Bronchial epithelial cell (primary cell): ENCODE measurements at places on chromosomes 16 and 17. TPM values are rescaled to one million over a fixed set of nuclear protein-coding genes. Genes with fewer than 3 reads are reported as not detected.
A peak's percentile ranks its signal among the peaks of the same experiment; 100 is the strongest.

The NTN1 gene
- under 0.01 and 0.51 TPM in 2 replicates for total RNA-seq

DNA sequence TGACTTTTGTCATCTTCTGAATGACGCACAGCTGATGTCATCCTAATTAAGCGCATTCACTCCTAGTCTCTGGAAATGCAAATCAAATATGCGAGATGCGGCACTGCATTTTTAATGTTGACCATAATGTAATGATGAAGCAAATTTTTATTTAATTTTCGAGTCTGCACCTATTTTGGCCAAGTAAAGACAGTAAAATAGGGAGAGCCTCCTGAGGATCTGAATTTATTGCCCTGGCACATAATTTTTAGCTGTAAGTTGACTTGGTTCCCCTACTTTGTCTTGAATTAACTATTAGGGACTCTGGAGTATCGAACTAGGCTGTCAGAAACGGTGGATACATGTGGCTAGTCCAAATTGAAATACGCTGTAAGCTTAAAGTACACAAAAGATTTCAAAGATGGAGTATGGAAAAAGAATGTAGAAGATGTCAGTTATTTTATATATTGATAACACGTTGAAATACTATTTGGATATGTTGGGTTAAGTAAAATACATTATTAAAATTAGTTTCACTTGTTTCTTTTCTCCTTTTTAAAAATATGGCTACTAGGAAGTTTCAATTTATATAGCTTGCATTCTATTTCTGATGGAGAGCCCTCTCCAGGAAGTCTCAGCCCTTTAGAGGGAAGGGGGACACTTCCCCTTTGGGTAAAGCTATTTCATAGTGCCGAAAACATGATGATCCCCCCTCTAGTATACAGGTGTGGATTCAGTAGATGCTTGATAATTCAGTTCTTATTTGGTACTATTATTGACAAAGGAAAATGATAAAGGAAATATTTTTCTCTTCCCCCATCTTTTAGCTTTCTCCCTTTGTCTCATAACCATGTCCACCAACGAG, 991 bp downstream of the KPNA2 start:
- DNase-seq = peak; percentile 70

- DNase-seq = no peak
Measured at GRCh38 chr17:12985431-12986293, 32.2 kb downstream of the ELAC2 start.

The TUFM gene
- total RNA-seq = 146 and 176 TPM in 2 replicates

GRCh38 chr16:4709481-4709880, 16.1 kb downstream of the NUDT16L1 start:
- DNase-seq = no peak

- DNase-seq = peak; percentile 44
Measured at GRCh38 chr16:55711959-55712876, 56.4 kb downstream of the SLC6A2 start.

The KCNH4 gene
- total RNA-seq = not detected in 2 replicates

The KRTAP2-3 gene
- not detected in 2 replicates for total RNA-seq

The PRAC1 gene
- not detected in 2 replicates for total RNA-seq

The MAP2K6 gene
- 0.13 and 0.26 TPM in 2 replicates for total RNA-seq

DNA sequence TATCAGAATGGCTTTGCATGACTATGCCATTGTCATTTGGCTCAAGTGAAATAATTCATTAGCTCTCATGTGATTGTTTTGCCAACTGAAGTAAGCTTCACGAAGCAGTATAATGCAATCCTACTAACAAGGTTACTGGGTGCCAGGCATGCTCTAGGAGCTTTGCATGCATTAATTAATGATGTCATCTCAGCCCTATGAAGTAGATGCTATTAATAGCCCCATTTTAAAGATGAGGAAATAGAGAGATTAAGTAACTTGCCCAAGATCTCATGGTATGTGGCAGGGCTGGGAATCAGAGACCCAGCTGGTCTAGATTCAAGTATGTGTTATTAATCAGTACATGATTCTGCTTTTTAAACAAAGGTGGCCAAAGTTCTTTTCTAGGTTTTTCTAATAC, 14.1 kb downstream of the KRT39 start:
- peak; percentile 98 for DNase-seq

DNA sequence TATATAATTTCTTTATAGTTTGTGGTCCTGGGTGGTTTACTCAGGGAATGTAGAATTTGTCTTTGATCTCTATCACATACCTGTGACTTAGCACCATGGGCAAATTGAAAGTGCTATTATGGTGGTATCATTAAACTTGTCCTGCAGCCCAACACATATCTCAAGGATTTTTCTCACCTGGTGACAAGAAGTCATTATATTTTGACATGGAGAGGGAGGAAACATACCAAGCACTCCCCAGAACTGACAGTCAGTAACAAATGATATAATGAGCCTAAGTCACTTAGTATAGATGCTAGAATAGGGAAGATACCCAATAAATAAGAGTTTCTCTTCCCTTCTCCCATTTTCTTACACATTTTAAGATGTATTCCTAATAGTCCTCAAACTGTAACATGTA, 805.5 kb upstream of the KIF2B start:
- no peak for DNase-seq

DNA sequence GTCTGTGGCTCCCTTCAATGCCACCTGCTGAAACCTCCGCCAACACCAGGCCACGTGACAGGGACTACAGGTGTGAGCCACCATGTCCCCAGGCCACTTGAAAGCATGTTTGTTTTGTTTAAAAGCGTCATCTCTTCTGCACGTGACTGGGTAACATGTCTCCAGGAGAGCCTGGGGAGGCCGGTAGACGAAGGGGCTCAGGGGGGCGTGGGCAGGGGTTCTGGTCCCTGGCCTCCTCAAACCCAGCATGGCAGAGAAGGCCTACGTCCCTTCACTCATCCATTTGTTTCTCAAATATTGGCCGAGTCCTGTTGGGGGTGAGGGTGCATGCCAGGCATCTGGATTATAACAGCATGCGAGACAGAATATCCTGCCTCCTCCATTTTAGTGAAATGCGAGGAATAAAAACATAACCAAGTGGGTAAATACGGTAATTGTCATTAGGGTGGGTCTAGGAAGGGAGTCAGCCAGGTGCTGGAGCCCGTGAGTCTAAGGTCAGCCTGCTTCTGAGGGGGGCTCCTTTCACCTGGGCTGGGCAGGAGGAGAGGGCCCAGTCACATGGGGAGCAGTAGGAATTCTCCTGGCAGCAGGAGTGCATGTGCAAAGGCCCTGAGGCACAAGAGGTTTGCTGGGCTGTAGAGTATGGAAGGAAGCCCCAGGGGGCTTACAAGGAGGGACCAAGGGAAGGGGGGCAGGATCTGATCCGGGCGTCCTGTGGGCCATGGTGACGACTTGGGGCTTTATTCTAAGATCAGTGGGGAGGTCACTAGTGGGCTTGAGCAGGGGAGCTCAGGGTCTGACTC, 26.8 kb upstream of the CIBAR2 start:
- no peak for DNase-seq

DNA sequence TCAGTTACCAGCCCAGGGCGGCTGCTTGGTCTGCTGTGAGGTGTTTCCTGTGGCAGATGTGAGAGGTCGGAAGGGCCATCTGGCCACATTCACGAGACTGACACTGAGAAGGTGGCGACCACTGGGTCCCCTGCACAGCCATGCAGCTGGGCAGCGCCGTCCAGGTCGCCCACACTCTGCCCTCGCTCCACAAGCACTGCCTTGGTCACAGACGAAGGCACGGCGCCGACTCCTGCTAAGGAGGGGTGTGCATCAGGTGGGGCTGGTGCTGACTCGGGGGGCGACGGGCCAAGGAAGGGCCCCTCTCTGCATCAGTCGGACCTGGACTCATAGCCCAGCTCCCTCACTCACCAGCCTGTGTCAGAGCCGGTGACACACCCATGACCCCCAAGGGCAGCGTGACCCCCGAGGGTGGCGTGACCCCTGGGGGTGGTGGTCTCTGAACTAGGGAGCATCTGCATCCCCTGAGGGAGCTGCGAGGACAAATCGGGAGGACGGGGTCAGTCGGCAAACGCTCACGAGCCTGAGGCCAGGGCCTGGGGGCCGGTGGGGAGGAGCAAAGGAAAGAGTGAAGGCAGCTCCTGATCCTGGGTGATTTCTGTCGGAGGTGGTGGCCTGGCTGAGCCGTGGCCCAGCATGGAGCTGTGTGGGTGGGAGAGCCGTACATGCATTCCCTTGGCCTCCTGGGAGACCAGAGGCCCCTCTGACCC, 30.4 kb downstream of the NME3 start:
- no peak for DNase-seq

DNA sequence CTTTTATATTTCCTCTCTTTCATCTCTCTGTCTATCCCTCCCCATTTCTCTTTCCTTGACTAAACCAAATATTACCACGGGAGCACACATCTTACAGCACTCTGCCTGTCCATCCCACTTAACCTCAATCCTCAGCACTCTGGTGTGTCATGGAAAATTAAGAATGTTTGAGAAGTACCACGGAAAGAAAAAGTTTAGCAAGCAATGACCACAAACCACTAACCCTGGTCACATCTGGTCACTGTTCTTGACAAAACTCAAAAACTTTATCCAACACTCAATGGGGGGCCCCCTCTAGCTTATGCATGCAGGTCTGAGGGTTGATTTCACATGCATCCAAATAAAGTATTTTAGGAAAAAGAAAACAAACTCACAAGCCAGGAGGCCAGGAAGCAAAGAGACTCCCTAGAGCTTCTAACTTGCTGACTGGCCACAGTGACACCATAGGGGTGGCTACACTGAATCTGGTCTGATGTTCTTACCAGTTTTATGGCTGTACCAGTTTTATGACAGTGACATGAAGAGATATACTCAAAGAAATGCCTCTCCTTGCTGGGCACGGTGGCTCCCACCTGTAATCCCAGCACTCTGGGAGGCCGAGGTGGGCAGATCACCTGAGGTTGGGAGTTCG, 229.2 kb downstream of the STX8 start:
- DNase-seq = no peak

DNA sequence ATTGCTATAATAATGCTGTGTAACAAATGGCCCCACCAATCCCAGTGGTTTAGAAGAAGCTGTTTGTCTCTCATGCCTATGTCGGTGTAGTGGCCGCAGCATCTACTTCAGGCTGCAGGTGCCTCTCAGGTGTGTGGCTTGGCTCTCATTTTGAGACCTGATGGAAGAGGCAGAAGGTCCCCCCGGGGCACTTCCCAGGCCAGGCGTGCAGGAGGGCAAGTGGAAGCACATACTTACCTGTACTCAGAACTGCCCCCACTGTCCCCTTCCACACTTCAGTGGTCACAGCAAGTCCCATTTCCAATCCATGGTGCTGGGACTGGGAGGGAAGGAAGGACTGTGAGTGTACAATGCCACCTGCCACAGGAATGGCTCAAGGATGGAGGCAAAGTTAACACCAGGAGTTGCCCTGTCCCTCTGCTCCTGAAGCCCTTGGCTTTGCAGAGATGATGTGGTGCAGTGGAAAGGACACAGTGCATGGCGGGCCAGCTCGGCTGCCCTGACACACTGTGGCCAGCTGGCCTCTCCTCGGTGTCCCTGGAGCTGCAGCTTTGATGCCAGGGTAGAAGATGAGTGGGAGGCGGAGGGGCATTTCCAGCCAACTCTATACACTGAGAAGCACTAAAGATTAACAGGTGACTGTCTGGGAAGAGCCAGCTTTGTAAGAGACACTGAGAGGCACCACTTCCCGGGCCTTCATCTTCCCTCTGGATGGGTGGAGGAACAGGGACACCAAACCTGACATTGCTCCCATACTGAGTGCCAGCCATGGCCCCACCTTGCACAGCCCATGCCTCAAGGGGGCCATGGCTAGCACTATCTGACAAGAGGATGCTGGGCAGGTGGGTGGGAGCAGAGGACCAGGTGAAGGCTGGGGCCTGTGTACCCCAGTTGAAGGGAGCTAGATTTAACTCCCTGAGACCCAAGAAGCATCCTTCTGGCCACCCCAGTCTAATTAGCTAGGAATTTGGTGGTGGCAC, 105.9 kb downstream of the METRNL start:
- no peak for DNase-seq

GRCh38 chr16:84471316-84471715, 33.1 kb downstream of the MEAK7 start:
- DNase-seq = no peak

- DNase-seq = no peak
Measured at GRCh38 chr17:83186226-83186625, 106.8 kb downstream of the METRNL start.

- no peak for DNase-seq
Measured at GRCh38 chr17:79820959-79821330, 18.3 kb downstream of the CBX4 start.

DNA sequence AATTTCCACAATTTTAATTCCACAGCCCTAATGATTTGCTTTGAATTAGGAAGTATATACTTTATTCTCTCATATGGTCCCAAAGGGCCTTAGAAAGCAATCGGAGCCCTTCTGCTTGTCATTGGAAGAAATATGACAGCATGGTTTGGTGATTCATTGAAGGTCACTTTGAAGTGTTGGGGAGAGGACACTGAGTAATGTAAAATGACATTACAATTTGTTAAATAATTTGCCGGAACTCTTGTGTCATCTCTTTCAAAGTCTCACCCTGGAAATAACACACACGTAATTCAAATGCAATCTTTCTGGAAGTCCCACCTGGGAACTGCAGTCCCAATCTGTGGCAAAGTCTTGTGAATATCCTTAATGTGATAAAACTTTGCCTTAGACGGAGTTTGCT, 59.8 kb downstream of the BMERB1 start:
- DNase-seq = no peak

The TMEM92 gene
- 0.26 and 0.64 TPM in 2 replicates for total RNA-seq

- DNase-seq = no peak
Measured at GRCh38 chr16:80541306-80541694, 507 bp downstream of the DYNLRB2 start.

The NACA2 gene
- not detected in 2 replicates for total RNA-seq

- peak; percentile 37 for DNase-seq
Measured at GRCh38 chr16:50152351-50152806, 727 bp upstream of the TENT4B start.

- no peak for DNase-seq
Measured at GRCh38 chr17:42514279-42514678, 21.8 kb upstream of the NAGLU start.

GRCh38 chr16:57413301-57413730, 8.7 kb downstream of the CCL17 start:
- no peak for DNase-seq

GRCh38 chr16:78257376-78257728, 157.9 kb downstream of the WWOX start:
- no peak for DNase-seq

The SLC9A5 gene
- 0.26 TPM in 2 replicates for total RNA-seq
